Stimulated activated CD4-positive, alpha-beta T cell treated with anti-CD3 and anti-CD28 coated beads, Interleukin-12 subunit alpha, Interleukin-12 subunit beta, amount 100 ng/mL, for 24 hours (primary cell): ENCODE measurements at places on chromosomes 3 and 15.

DNA sequence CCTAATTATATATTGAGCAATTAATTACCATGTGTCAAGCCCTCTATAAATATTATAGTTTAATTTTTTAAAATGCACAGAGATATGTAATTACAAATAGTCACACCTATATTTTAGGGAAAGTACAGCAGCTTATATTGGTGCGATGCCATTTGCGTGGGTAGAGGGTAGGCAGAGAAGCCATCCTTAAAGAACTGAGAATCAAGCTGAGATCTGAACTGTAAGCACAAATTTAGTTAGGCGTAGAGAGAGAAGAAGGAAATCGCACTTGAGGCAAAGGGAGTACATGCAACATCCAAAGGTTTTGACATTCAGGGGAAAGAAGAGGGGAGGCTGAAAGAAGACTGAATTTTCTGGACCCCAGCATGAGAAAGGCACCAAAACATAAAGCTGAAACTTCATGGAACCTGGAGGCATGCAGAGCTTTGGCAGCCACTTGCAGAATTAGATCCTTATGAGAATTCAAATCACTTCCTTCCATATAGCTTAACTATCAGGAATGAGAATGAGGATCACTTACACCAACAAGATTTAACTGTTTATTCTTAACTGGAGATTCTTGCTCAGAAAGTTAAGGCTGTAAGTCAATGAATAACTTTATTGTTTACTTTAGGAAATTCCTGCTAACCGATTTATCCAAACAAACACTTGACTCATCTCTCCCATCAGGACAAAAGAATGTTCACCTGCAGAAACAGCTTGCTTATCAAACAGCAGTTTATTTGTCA lies 114.3 kb downstream of the TGFBR2 start:
- no peak for DNase-seq

GRCh38 chr3:89098964-89099585 lies 8.3 kb upstream of the EPHA3 start:
- no peak for DNase-seq

DNA sequence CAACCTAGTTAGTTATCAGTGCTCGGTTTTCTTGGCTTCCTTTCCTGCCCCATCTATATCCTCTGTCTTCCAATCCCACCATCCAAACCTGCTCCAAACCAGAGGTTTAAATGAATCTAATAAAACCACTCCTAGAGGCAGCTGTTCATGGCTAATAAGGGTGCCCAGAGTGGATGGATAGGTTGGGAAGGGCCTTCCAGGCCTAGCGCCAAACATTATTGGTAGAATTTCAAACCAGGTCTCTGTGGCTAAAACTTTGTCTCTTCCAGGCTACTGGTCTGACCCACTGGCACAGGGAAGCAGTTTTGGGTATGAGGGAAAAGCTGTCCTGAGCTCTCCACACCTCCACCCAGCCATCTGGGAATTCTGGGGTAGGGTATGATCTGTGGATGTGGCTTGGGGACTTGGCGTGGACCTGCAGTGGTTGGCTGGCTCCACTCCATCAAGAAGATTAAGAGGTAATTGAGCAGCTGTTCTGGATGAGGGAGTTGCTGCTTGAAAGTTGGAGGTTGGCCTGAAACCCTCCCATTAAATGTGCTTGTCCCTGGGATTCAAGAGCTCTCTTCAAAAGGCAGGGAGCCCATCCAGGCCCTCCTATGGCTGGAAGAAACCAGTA lies 29.3 kb upstream of the INSYN1 start:
- no peak for DNase-seq

DNA sequence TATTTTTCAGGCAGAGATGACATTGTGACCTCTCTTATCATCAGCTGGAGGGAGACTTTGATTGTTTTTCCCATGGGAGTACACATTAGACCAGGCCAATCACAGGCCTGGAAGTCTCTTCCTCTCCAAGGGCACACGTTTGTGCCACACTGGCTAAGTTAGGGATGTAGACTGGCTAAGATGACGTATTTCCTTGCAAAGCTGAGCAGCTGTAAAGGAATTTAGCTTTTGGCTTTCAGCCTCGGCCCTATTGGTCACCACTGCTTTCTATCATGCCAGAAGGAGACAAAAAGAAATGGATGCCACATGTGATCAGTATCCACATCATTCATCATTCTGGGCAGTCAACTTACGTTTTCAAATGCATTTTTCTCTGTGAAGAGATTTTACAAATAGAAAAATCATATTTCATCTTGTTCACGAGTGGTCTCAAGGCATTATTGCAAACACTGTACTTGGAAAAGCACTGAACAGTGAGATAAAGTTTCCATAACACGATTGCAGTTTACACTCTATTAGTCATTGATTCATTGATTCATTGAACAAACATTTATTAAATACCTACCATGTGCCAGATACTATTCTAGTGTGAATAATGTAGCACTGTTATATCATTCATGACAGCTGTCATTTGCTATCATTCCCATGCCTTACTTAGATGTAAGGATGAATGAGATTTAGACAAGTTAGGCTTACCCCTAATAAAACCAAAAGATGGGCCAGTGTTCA lies 27.0 kb upstream of the RNF7 start:
- no peak for DNase-seq

DNA sequence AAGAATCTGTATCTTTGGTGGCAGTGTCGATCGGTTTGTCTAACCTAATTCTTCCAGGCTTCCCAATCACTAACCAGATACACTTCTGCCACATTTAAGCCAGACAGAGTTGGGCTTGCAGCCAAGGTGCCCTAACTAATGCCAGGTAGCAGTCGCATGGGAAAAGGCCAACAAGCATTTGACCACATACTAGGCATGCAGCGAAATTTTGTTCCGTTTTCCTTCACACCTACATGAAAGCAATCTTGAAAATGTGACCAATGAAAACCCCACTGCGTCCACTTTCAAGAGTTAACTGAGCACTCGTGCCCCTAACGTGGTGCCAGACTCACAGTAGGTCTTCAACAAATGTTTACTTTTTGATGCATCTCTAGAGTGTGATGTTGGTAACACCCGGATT lies 192.2 kb upstream of the TPM1 start:
- DNase-seq, result no peak

DNA sequence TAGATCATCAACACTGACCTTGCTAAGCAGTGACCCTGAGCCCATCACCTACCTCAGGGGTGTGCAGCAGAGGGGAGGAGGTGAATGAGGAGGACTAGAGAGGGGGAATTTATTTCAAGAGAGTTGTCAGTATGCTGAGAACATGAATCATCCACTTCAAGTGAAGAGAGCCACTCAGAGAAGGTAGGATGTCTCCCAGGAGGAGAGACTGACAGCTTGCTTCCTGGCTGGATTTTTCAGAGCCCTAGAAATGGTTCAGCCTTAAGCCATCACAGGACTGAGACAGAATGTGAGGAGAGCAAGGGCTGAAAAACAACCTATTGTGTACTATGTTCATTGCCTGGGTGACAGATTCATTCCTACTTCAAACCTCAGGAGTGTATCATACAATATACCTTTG lies 34.8 kb downstream of the CCNL1 start:
- DNase-seq, result no peak

DNA sequence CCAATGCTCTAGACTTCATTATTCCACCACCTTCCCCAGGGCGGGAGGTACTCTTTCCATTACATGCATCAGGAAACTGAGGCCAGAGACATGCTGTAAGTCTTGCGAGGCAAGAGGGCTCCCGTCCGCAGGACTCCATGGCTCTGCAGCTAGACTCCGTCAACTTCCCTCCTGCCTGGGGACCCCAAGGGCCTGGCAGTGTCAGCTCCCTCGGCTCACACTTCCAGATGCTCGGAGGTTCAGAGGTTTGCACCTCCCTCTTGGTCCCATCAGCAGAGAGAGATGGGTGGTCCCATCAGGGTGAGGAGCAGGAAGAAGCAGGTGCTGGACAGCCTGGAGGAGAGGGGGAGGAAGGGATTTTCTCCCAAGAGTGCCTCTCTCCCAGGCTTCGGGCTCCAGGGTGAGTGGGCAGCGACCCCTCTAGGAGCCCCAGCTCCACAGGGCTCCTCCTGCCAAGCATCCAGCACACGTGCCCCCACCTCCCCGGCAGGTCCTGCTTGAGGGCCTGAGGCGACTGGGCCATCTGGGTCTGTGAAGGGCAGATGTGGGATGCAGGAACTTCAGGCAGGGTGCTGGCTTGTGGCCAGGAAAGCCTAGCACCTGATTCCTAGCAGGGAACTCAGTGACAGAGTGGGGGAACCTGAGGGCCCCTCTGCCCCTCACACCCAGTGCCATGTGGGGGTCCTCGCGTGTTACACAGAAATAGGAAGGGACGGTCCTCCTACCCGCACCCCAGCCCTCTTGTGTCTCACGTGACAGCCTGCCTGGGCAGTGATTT lies 9.3 kb downstream of the PAK6 start:
- no peak for DNase-seq

DNA sequence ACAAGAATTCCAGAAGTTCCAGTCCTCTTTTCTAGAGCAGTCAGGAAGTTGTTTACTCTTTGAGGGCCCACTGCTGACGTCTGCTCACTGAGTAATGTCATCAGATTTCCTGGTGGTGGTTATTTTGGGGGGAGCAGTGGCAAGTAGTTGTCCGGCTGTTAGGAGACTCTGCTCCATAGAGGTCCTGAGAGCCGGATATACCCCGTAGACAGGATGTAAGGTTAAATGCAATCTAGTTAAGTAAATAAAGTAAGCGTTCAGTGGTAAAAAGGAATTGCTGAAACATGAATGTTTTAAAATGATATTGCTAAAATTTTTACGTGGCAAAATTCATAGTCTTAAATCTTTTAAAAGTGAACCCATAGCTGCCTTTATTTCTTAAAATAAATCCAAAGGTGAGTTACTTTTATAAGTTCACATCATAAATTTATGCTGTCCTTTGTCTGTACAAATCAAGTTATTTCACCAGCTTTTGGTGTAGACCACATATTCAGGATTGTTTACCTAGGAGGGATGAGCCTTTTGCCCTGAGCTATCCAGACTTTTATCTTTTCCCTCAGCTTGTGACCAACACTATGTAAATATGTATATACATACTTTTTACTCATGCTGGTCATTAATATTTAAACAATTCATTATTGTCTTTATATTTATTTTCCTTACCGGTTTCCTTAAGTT lies 65.8 kb downstream of the PDE8A start:
- no peak for DNase-seq

DNA sequence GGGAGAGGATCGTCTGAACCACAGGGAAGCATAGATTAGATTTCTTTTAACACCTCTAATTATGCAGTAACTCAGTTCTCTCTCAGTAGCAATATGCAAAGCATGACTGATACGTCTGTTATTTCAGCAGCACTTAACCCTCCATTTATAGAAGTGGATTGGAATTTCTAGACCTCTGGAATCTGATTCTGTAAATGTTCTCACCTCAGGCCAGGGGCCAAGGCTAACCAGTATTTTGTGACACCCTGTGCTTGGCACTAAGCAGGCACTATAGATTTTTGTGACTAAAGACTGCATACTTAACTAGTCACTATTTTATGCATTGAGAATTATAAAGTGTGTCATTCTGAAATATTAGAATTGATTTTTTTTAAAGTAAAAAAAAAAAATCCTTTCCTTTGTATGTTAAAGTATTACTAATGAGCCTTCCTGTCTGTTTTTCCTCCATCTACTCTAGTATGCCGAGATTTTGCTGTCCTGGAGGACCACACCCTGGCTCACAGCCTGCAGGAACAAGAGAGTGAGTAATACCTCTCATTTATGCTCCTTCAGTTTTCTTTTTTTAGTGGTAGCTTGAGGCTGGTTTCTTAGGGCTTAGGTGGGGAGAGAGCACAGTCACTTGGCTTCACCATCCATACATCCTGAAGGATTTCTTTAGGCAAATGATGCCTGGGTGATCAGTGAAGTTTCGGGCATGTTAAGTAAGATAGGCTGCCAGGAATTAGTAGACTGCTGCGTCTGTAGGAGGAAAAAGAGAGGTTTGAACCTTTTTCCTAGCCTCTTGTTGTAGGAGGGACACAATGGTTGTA lies 26.5 kb upstream of the UTS2B start:
- no peak for DNase-seq

GRCh38 chr3:138325990-138326389 lies 3.7 kb downstream of the NME9 start:
- DNase-seq, result no peak

DNA sequence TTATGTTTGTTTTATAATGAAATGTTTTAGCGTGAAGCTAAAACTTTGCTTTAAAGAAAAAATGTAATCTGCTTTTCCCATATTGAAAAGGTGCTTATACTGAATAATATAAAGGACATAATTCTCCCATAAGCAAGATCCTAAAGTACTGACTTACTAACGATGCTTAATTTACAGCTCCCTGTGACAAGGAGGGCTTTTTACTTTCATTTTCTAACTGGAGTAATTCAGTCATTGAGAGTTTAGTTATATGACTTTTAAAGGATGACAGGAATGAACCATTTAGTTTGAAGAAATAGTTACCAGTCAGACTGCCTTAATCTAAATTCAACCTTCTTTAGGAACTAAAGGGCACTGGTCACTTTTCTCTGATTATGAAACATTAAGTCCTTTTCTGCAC lies 19.3 kb upstream of the ZPLD1 start:
- no peak for DNase-seq

DNA sequence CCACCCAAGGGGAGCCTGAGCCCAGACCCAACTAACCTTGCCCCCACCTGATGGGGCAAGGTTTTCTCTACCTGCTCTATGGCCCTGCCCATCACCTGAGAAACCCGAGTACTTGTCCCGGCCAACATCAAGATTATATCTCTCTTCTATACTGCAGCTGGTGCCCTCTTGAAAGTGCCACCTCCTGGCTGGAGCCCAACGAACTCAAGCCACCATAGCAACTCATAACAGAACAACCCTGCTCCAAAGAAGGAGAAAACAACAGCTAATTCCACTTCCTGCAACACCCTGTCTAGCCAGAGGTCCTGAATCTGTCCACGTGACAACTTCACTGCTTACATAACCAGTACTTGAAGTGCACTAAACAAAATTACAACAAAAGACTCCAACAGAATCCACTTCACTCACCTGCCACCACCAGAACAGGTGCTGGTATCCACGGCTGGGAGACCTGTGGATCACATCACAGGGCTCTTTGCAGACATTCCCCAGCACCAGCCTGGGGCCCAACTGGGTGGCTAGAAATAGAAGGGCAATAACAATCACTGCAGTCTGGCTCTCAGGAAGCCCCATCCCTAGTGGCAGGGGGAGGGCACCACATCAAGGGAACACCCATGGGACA lies 49.2 kb downstream of the PIERCE2 start:
- DNase-seq, result no peak

- DNase-seq, result no peak
Measured at GRCh38 chr15:70585707-70586034, 177.7 kb downstream of the UACA start.

DNA sequence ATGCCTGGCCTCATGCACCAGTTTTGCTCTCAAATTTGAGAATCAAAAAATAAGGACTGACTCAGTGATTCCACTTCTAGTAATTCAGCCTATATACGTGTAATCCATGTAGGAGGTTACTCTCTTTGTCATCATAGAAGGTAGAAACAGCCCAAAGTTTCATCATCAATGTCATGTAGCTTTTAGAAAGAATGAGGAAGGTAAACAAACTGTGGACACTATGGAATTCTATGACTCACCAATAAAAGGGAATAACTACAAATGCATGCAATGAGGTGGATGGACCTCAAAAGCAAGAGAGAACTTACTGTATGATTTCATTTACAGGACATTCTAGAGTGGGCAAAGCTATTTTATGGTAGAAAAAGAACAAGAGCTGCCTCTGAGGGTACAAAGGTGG lies 93.2 kb upstream of the LRIG1 start:
- no peak for DNase-seq

- DNase-seq, result no peak
Measured at GRCh38 chr3:184176377-184177330, 2.0 kb downstream of the AP2M1 start.

- no peak for DNase-seq
Measured at GRCh38 chr15:87528873-87529272, 727.7 kb downstream of the NTRK3 start.
